Activated gamma-delta T cell (primary cell): ENCODE measurements at places on chromosomes 1 and 21.

DNA sequence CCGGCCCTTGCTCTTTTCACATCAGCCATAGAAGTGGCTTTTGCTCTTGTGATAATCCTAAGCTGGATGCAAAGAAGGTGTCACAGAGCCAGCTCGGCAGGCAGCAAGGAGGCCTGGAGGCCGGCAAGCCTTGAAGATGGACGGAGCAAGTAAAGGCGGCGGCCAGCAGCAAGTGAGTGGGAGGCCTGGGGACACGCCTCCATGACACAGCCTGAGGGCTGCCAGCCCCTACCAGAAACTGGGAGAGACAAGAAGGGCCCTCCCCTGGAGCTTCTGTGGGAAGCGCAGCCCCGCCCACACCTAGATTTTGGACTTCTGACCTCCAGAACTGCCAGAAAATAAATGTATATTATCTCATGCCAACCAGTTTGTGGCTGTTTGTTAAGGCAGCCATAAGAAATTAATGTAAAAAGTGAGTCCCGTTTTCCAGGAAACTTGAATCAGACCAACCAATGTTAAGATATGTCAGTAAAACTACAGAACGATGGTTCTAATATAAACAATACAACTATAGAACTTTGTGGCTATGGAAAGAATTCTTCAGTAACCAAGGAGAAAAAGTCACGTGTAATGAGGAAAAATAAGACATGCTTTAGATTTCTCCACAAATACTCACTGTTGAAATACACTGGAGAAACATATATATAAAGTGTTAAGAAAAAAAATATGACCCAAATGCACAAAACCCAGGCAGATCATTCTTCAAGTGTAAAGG is 49.9 kb downstream of the BACE2 start:
- no peak for DNase-seq

GRCh38 chr21:15414057-15414456 is 315.7 kb upstream of the USP25 start:
- no peak for DNase-seq

DNA sequence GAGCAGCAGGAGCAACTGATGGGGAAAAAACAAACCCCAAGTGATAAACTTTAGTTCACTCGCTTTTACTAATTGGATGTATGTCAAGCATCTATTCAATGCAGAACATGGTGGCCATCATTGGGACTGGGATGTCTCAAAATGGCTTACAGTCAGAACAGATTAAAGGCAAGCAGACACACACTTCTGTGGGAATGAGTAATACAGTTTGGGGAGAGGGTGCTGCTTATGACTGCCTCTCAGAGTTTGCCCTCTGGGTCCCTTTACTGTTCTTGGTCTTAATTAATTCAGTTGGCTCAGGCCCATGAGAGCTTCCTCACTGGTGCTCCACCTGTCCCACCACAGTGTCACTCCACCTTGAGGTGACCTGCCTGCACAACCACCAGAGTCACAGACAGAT is 119.5 kb downstream of the TBX19 start:
- no peak for DNase-seq

DNA sequence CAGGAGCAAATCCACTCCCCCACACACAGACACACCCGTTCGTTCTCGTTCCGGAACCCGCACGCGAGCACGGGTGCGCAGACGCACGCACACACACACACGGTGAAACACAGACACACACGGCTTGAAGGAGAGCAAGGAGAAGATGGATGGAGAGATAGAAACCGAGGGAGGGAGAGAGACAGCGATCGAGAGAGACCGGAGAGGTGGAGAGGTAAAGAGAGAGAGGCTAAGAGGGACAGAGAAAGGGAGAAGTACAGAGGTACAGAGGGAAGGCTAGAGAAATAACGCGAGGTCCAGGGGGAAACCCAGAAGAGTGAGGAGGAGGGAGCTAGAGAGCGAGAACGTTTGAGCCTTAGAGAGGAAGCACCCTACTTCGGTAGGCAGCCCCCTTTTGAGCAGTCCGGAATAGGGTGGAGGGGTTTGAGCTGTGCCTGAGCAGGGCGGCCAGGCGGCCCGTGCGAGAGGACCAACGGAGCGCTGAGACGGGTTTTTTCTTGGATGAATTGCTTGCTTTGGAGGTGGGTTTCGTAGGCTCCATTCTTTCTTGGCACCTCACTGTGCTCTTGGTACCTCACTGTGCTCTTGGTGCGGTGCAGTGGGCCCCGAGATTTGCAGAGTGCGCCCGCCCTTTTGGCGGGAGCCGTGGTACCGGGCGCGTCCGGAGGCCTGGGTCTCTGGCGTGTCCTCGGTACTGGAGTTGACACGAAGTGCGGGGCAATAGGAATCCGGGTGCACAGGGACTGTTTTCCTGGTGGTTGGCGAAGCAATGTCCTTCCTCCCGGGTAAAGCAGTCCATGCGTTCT is 88.4 kb upstream of the RHOU start:
- no peak for DNase-seq

DNA sequence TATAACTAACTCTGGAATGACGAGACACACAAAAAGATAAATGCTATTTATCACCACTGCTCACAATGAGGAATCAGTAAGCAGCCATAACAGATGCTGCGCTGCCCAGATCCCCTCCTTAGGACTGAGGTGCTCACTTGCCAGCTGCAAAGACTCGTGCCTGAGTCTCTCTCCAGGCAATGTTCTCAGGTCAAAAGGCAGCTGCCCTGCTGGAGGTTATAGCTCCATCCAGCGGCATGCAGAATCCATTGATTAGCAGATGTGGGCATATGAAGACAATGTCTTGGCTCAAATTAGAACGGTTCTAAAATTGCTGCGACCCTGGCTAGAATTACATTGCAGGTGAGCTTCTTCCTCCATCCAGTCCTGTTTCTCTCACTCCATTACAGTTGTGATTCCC is 328.2 kb upstream of the CHRM3 start:
- DNase-seq = no peak

- no peak for DNase-seq
Observed at GRCh38 chr21:37668462-37669239, 247.6 kb downstream of the KCNJ6 start.

- DNase-seq = no peak
Observed at GRCh38 chr1:66739401-66740157, 12.7 kb upstream of the DYNLT5 start.

- DNase-seq = no peak
Observed at GRCh38 chr1:178180405-178180804, 86.5 kb downstream of the RASAL2 start.
